Right renal cortex interstitium (tissue), 3 donors: ENCODE measurements at places on chromosomes 4 and X. TPM values are rescaled to one million over a fixed set of nuclear protein-coding genes. Genes with fewer than 3 reads are reported as not detected.

The ZAR1 gene
- not detected for polyA plus RNA-seq

The SLC9B1 gene
- 4.1 TPM for polyA plus RNA-seq

The SYNPO2 gene
- polyA plus RNA-seq: 18.1 TPM

The CYP4V2 gene
- 29.8 TPM for polyA plus RNA-seq

The BRS3 gene
- polyA plus RNA-seq: not detected

The TRPC3 gene
- 1.3 TPM for polyA plus RNA-seq
